ENCODE measurements at places on chromosomes 12 and 14.
A peak's percentile ranks its signal among the peaks of the same experiment; 100 is the strongest.

DNA sequence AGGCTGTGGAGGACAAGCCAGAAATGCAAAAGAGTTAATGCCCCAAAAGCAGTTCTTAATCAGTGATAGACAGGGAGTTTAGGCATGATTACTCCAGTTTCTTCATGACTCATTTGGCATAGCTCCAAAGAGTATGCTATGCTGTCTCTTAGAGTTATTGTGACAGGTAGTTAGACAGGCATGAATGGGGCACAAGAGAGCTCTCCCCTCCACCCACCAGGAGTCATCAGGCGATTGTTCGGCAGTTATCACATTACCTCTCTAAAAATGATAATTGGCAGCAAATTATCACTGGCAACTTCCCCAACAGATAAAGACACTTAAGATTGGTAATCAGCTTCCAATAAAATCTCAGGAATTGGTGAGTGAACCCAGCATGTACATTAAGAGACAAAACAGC, 320.1 kb downstream of the DAD1 start:
- no peak for DNase-seq

DNA sequence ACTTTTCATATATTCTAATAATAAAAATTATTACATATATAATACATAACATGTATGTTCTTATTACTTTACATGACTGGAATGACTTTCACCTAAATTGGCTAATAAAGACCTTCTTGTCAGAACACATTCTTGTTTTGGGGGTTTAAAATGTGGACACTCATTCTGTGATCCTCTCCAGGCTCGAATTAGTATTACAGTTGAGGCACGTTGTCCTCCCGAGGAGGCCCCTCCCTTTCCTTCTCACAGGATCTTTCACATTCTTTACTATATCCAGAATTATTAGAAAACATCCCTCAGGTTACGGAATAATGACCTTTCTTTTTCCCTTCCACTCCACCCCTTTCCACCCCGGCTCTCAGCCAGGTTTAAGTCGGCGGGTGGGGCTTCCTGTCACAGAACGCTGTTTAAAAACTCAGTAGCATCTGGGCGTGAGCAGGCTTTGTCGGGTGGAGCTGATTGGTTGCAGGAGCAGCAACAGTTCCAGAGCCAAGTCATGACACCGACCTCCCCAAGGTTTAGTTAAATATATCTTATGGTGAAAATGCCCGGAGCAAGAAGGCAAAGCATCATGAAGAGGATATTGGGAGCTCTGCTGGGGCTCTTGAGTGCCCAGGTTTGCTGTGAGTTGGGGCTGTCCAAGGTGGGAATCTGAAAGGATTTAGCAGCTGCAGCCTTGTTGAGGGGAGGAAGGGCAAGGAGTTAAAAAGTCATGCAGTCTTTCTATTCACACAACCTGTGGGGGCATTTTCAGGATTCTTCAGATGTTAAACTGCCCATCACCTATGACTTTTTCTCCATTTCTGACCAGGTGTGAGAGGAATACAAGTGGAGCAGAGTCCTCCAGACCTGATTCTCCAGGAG, 396.7 kb upstream of the OR4E1 start:
- DNase-seq: no peak

DNA sequence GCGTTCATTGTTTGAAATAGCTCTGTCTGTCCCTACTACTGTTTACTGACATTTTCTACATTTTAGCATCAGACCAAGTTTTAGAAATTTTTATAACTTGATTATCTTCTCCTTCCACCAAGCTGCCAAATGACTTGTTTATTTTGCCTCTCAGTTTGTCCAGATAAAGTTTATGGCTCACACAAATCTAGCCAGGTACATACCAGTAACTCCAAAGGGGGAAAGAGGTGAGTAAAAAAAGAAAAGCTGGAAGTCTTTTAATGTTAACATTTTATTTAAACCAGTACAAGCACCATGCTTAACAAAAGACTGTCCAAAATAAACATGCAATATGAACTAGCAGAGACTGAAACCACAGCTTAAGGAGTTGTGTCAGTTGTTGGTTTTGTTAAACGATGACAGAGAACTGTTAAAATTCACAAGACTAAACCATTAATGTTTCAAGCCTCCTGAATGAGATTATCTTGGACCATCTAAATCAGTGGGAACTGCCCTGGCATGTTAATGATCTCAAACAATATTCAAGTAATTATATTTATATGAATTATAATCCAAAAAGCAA, 14.5 kb downstream of the GMFB start:
- no peak for DNase-seq

DNA sequence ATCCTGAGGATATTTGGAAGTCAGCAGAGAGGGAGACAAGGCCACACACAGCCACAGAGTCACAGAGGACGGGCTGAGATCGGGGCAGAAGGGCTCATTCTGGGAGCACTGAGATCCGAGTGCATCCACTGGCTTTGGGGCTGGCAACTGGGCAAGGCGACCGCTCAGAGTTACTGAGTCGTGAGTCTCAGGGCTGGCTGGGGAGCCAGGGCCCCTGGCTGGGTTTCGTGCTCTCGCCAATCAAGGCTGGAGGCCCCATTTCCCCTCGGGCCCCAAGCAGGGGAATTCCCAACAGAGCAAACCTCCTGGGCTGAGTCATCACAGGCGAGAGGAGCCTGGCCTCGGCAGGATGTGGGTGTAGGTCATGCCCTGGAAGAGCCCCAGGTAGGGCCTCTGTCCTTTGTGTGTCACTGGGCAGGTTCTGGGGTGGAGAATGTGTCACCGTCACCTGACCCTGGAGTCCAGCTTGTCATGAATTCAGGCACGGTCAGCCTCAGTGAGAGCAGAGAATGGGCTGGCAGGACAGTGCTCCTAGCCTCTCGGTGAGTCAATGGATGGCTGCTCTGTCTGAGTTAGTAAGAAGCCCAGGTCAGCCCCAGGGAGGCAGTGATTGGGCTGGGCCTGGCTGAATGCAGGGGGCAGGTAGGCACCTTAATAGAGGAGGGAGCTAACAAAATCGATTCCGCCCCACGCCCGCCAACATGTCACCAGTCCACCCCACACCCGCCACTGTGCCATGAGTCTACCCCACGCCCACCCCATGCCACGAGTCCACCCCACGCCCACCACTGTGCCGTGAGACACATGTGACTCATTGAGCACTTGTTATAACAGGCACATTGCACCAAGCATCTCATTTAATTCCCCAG, 16.9 kb downstream of the ASB2 start:
- DNase-seq: no peak

DNA sequence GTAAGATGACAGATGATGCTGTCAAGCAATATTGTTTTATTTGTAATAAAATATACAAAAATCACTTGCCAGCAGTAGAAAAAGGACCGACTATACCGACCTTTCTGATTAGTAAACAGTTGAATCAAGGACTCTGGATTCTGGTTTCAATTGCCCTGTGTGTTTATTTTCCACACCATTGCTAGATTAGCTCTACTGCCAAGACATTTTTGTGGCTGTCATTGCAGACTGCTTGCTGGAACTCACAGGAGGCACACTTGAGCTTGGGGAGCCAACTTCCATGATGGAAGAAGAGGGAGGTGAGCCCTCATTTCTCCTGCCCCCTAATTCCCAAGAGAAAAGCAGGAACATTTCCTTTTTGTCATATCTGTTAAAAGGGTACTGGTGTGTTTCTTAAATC, 51.3 kb downstream of the MAPKAPK5 start:
- no peak for DNase-seq

GRCh38 chr12:57724003-57724935, 14.3 kb downstream of the AGAP2 start:
- DNase-seq: no peak

- DNase-seq: no peak
Measured at GRCh38 chr12:128789356-128789929, 34.3 kb downstream of the SLC15A4 start.

- DNase-seq: peak; percentile 70
Measured at GRCh38 chr12:63989301-63989845, 144.9 kb downstream of the SRGAP1 start.

- peak; percentile 98 for DNase-seq
Measured at GRCh38 chr14:78152201-78153063, 17.7 kb upstream of the NRXN3 start.

GRCh38 chr12:91887957-91888356, 257.7 kb downstream of the BTG1 start:
- DNase-seq: no peak

DNA sequence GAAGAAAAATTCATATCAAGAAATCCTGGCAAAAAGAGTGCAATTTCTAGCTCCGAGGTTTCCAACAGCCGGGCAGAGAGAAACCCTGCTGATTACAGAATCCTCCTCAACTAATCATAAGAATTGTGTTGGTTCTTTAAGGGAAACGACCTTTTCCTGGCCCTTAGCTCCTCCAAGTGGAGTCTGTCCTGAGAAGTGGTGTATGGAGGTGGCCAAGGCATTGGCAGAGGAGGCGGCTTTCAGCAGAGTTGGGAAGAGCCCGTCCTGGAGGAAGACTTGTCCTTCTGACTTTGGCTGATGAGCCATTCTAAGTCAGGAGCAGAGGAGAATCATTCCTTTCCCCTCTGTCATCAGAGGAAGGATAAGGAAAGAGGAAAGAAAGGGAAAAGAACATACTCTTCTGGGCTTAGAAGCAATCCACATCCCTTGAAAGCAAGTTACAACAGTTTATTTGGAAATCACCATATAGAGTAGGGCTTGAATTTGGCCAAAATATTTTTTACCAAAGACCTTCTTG, 46.5 kb upstream of the PTCSC3 start:
- no peak for DNase-seq

GRCh38 chr12:132155771-132156572, 11.7 kb downstream of the NOC4L start:
- no peak for DNase-seq

- DNase-seq: no peak
Measured at GRCh38 chr12:120936197-120936596, 32.0 kb upstream of the SPPL3 start.

DNA sequence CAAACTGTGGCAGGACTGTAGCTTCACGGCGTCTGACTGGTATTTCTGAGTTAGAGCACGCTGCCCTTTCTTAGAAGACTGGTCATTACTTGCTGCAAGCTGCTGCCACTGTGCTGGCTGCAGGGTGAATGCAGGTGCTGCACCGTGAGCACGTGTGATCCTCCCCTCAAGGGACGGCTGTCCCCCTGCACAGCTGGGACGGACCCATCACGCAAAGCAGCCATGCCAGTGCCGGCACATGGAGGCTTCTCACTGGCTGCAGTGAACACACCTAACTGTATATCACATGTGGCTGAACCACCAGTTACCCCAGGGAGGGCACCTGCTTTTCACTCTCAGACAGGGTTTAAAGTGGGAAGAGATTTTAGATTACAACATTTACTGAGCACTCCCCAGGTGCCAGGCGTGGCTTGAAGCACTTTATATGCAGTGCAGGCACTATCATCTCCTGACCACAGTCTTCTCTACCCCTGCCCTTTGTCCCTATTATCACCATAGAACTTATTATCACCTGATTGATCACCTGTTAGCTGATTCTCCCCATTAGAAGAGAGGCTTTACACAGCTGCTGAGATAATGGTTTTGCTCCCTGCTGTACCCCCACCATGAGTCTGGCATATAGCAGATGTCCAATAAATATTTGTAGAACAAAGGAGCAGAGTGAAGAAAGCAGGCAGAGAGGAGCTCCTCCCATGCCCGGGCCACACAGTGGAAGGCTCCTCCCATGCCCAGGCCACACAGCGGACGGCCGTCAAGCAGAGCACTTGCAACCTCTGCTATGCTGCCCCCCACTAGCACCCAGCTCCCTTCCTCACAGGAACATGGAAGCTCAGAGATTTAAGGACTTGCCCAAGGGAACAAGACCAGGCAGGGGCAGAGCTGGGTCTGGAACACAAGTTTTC, 25.9 kb downstream of the SLC25A47 start:
- no peak for DNase-seq

- DNase-seq: no peak
Measured at GRCh38 chr14:34994668-34995067, 11.9 kb downstream of the SRP54 start.

DNA sequence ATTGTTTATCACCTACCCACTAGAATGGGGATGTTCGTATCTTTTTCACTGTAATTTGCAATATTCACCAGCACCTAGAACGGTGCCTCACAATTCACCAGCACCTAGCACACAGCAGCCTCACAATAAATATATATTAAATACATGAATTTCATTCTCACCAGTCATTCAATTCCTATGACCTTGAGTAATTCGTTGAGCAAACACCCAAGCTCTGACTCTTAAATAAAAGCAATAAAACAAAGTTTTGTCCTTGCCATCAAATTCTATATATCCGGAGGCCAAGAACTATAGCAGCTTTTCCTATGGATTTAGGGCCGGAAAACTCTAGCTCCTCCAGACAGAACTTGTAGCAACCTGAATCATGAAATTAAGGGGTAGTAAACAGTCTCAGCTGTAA, 981 bp downstream of the VTI1B start:
- no peak for DNase-seq

- DNase-seq: no peak
Measured at GRCh38 chr12:23687947-23688346, 261.5 kb downstream of the SOX5 start.

- DNase-seq: no peak
Measured at GRCh38 chr12:64992116-64992515, 129.0 kb downstream of the WIF1 start.

GRCh38 chr12:52666471-52666870, 13.7 kb downstream of the KRT1 start:
- no peak for DNase-seq

DNA sequence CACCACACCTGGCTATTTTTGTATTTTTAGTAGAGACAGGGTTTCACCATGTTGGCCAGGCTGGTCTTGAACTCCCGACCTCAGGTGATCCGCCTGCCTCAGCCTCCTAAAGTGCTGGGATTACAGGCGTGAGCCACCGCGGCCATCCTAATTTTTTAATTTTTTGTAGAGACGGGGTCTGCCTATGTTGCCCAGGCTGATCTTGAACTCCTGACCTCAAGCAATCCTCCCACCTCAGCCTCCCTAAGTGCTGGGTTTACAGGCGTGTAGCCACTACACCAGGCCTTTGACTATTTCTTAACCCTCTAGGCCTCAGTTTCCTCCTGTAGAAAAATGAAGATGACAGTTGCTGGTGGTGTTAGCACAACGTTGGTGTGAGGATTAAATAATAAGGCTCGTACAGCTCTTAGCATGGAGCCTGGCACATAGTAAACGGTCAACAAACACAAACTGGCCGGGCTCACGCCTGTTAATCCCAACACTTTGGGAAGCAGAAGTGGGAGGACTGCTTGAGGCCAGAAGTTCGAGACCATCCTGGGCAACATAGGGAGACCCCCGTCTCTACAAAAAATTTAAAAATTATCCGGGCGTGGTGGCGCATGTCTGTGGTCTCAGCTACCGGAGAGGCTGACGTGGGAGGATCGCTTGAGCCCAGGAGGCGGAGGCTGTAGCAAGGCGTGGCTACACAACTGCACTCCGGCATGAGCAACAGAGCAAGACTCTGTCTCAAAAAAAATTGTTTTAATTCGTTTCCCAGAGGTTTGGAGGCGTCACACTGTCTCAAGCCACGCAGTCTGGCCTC, 979 bp downstream of the DDX54 start:
- DNase-seq: no peak

GRCh38 chr14:91977884-91978283, 30.4 kb upstream of the FBLN5 start:
- no peak for DNase-seq

DNA sequence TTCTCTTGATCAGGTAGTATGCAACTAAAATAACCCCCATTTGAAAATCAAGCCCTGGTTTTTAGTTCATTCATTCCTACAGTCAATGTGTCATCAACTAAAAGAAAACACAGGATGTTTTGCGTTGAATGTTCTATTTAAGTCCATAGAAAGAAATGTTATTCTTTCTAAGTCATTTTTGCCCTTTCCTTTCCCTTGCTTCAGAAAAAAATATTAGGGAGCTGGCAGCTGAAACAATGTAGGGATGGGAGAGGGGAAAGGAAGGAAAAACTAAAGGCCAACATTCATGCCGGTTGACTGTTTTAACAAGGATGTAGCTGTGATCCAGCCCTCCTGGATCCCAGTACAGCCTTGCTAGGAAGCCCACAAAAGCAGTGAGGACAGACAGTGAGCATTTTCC, 155.1 kb downstream of the BTG1 start:
- DNase-seq: no peak

Data from DMS79 (cell line).